GM20000 (cell line): ENCODE measurements at places on chromosomes 4 and X.

DNA sequence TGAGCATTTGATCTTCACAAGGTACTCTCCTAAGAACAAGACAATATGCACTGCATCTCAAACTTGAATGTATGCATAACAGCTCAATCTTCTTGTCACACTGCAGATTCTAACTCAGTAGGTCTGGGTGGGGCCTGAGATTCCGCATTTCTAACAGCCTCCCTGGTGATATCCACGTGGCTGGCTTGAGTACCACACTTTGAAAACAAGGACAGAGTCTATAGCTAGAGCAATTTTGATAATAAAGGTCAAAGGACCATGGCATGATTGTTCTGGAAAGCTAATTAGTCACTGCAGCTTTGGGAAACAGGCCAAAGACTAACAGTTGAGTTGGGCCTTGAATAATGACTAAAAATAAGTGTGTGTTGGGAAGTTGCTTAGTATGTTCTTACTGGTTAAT, 213.3 kb downstream of the GBA3 start:
- DNase-seq, result no peak

DNA sequence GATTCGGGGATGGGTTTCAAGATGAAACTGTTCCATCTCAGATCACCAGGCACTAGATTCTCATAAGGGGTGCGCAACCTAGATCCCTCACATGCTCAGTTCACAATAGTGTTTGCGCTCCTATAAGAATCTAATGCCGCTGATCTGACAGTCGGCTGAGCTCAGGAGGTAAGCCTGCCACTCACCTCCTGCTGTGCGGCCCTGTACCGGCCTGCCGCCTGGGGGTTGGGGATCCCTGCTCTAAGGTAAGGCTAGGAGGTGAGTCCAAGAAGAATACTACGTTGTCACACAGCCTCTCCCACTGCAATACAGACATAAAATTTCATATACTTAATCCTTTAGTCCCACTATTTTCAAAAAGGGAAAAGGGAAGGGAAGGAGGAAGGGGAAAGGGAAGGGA, 213.4 kb upstream of the HCCS start:
- no peak for DNase-seq

DNA sequence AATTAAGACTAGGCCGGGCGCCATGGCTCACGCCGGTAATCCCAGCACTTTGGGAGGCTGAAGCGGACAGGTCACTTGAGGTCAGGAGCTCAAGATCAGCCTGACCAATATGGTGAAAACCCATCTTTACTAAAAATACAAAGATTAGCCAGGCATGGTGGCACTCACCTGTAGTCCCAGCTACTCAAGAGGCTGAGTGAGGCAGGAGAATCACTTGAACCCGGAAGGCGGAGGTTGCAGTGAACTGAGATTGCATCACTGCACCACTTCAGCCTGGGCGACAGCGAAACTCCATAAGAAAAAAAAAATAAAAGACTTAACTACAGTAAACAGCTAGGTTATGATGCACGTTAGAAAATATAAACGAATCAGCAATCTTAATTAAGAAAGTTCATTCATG, 216.0 kb upstream of the TEX13C start:
- no peak for DNase-seq

GRCh38 chrX:77749695-77750094, 36.3 kb downstream of the ATRX start:
- no peak for DNase-seq

DNA sequence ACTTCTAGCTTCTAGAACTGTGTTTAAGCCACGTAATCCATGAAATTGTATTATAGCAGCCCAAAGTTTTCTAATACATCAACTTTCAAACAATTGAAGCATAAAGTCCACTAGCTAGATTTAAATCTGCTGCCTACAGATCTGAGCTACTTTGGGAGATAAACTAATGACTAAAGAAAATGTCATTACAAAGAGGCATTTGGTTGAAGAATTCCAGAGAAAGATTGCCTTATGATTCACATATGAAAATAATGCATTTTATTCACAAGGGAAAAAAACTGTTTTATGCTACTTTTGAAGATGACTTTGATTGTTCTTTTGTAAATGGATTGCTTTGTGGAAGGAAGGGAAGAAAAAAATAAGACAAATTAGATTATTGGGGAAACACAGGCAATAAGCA, 124.1 kb upstream of the SLIT2 start:
- DNase-seq, result no peak

GRCh38 chr4:3360777-3361176, 68.0 kb downstream of the RGS12 start:
- DNase-seq, result no peak

- DNase-seq, result no peak
These were observed 443.4 kb downstream of the BCOR start for GRCh38 chrX:39654183-39654925.

DNA sequence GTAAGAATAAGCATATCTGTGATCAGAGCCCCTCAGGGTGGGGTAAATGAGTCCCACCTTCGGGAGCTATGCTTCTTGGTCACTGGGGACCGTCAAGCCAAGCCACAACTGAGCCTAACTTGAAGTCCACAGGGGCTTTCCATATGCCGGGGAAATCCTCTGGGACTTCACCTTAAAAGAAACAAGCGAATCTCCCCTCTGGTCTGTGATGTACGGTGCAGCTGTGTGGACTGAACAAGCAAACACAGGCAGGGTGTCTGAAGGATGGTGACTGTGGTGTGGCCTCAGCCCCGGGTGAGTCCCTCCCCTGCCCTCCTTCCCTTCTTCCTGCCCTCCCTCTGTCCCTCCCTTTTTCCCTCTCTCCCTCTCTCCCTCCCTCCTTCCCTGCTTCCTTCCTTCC, 29.7 kb upstream of the PPP2R2C start:
- DNase-seq, result peak; percentile 25

GRCh38 chrX:39427906-39428305, 626.6 kb downstream of the MID1IP1 start:
- no peak for DNase-seq

- no peak for DNase-seq
These were observed 143.2 kb downstream of the BMP15 start for GRCh38 chrX:51053741-51054140.

DNA sequence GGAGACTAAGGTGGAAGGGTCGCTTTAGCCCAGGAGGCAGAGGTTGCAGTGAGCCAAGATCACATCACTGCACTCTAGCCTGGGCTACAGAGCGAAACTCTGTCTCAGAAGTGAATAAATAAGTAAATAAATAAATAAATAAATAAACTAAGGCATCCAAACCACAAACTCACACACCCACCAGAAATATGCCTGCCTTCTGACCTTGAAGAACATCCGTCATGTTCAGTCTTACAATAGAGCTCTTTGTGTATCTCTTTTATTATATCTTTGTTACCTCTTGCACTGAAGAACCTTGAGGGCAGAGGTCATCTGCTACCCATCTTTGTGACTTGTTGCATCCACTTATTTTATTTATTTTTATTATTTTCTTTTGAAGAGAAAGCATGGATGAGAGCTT, 71.6 kb downstream of the PRRG1 start:
- DNase-seq, result no peak

- DNase-seq, result no peak
These were observed 542.8 kb downstream of the GALNTL6 start for GRCh38 chr4:172356016-172356415.

DNA sequence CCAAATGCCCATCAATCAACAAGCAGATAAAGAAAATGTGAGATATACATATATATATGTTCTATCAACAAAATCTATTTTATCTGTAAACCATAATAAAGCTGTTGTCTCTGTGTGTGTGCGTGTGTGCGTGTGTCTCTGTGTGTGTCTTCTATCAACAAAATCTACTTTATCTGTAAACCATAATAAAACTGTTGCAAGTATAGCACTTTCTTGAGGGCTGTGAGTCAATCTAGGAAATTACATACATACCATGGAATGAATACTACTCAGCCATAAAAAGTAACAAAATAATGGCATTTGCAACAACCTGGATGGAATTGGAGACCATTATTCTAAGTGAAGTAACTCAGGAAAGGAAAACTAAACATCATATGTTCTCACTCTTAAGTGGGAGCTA, 12.5 kb upstream of the PLK4 start:
- DNase-seq, result no peak

- DNase-seq, result no peak
These were observed 9.1 kb upstream of the GTPBP6 start for GRCh38 chrX:327660-328126.

GRCh38 chrX:920234-920799, 289.7 kb downstream of the SHOX start:
- DNase-seq, result no peak

- DNase-seq, result no peak
These were observed 68.8 kb downstream of the RTL5 start for GRCh38 chrX:72062916-72063315.

DNA sequence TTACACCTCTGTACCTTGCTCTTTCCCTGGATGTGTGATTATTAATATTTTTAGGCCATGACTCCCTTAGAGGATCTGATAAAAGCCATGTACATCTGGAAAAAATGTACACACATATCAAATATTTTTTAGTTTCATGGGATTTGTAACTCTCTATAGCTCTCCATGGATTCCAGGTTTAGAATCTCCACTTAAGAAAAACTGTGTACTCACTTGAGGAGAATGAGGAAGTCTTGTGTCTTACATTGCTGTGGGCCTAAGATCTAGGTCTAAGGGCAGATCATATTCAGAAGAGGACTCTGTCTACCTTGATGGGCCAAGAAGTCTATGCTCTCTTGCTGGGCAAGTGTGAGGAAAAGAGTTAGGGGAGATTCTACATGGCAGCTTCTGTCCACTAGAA, 98.0 kb downstream of the RRAGB start:
- no peak for DNase-seq

DNA sequence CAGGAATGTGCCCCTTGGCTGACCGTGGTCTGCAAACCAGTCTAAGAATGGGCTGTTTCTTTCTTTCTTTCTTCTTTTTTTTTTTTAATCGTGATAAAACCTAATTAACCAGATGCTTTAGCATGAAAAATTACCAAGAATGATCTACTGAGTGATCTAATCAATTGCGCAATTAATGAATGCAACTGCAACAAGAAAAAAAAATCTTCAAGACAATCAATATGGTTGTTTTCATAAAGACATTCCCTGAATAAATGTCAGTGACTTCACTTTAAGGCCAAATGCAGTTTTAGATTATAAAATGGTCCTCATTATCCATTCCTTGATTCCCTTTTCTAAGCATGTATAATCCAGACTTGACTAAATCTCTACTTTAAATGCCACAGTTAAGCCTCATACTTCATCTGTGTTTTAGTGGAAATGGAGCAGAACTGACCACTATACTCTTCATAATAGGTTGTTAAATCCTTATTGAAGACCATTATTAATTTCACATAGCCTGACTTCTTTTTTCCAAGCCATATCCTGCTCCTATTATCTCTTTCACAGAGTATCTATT, 51.6 kb upstream of the SETD7 start:
- DNase-seq, result no peak

DNA sequence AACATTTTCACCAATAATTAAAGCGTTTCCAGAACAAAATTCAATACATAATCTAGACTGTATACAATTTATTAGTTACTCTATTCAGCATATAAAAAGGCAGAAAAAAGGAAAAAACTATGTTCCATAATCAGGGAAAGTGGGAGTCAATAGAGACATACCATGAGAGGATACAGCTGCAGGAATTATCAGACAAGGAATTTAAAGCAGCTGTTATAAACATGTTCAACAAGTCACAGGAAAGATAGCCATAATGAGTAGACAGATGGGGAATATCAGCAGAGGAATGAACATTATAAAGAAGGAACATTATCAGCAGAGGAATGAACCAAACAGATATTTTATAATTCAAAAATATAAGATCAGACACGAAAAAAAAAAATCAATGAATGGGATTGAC, 500.6 kb upstream of the RPS6KA3 start:
- no peak for DNase-seq

DNA sequence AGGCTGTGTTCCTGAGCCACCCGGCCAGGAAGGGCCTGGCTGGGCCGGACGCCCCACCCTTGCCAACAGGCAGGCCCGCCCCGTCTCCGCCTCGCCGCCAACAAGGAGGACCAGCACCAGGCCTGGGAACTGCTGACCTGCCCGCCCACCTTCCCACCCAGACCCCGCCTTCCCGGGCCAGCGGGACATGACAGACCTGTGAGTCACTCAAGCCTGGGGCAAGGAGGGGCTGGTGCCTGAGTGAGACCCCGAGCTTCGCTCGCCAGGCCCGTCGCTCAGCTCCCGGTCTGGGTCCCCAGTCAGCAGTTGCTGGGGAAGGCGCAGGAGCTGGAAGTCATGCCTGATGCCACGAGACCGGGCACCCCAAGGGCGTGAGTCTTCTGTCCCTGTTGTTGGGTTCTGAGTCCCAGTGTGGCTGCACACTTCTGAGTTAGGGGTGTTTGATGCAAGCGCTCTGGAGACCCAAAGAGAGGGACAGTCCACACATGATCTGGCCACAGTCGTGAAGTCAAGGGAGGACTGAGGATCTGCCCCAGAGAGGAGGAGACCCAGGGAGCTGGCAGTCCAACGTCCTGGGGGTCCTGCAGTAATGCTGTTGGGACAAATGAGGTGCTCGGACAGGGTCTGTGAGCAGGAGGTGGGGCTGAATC, at the start of gene DNASE1L1:
TSS of gene DNASE1L1 (minus strand) at position 33 of the 650 bp plus-strand sequence. CDS start 3,686 bp downstream, outside the sequence.
- peak; percentile 78 for DNase-seq

- DNase-seq, result no peak
These were observed 168.8 kb upstream of the RBPJ start for GRCh38 chr4:26152056-26152455.

- no peak for DNase-seq
These were observed 33.9 kb downstream of the WDR1 start for GRCh38 chr4:10082459-10083272.

GRCh38 chr4:8045909-8046308, 106.2 kb upstream of the AFAP1 start:
- DNase-seq, result no peak

GRCh38 chr4:82481506-82481840, 51.1 kb downstream of the ENOPH1 start:
- DNase-seq, result no peak

DNA sequence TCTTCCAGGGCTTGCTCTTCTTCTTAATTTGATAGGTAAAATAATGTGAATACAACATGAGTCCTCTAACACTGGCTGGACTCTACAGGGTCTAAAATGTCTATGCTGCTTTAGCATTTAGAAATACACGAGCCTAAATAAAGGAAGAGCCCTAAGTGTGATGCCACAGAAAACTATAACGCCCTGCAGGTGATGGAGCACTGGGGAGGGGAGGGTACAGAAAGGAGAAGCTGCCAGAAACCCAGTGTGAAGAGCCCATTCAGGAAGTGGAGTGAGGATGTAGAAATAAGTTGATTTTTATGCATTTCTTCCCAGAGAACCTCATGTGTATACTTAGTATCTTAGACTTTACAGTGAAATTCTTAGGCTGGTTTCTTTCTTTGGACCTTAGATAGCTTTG, 83.4 kb downstream of the TNIP2 start:
- DNase-seq, result no peak

- no peak for DNase-seq
These were observed 88.6 kb downstream of the CHRNA9 start for GRCh38 chr4:40423735-40424134.
